ENCODE measurements at places on chromosomes 3 and 15. TPM values are rescaled to one million over a fixed set of nuclear protein-coding genes. Genes with fewer than 3 reads are reported as not detected.

The SLC2A2 gene
- polyA plus RNA-seq = not detected

The GUCA1C gene
- not detected for polyA plus RNA-seq

The ELL3 gene
- polyA plus RNA-seq = 15.5 TPM

The NMNAT3 gene
- 6.3 TPM for polyA plus RNA-seq

The WDR72 gene
- 1.6 TPM for polyA plus RNA-seq

The FAM81A gene
- polyA plus RNA-seq = 0.56 TPM

The ZCWPW2 gene
- 0.11 TPM for polyA plus RNA-seq

The OR5H15 gene
- polyA plus RNA-seq = not detected

The SIDT1 gene
- polyA plus RNA-seq = 0.06 TPM

The MUC4 gene
- polyA plus RNA-seq = 0.89 TPM

The PLCH1 gene
- polyA plus RNA-seq = 5.8 TPM

Measured in H1 (cell line).